HFFc6 (cell line): ENCODE measurements at places on chromosomes 5 and 9. TPM values are rescaled to one million over a fixed set of nuclear protein-coding genes. Genes with fewer than 3 reads are reported as not detected.

DNA sequence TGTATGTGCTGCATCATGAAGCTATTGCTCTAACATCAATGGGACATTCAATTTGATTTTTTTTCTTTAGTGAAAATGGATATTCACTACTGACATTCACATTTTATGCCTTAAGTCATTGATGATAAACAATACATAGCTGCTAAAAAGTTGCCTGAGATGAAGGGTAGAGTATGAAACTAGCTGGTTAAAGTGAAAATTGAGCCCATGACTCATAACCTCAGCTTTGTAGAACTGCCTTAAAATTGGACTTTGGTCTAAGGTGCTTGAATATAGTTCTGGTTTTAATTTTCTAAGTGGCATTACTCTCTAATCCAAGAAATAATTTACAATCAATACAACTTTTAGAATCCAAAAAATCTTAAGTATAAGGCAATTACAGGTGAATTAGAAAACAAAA lies 740.4 kb upstream of the RIOK2 start:
- H3K27ac ChIP-seq: no peak overlapping the region
- no peak for DNase-seq
- H3K36me3 ChIP-seq: no peaks in the 10 kb centered on the region

GRCh38 chr5:57437976-57438805 lies 44.4 kb downstream of the ACTBL2 start:
- H3K27ac ChIP-seq: peak overlapping the region; percentile 85
- peak; percentile 19 for DNase-seq
- H3K4me1 ChIP-seq: peaks cover 94% of the 10 kb centered on the region
- H3K36me3 ChIP-seq: no peaks in the 10 kb centered on the region
- peaks cover 2% of the 10 kb centered on the region; the same call in 1 of the 2 replicates for H3K27me3 ChIP-seq

GRCh38 chr5:153573326-153574033 lies 83.0 kb downstream of the GRIA1 start:
- H3K27me3 ChIP-seq: peaks cover 2% of the 10 kb centered on the region; the same call in 1 of the 2 replicates
- no peak for DNase-seq
- no peak overlapping the region for H3K27ac ChIP-seq
- H3K4me3 ChIP-seq: no peak overlapping the region
- no peaks in the 10 kb centered on the region for H3K36me3 ChIP-seq

DNA sequence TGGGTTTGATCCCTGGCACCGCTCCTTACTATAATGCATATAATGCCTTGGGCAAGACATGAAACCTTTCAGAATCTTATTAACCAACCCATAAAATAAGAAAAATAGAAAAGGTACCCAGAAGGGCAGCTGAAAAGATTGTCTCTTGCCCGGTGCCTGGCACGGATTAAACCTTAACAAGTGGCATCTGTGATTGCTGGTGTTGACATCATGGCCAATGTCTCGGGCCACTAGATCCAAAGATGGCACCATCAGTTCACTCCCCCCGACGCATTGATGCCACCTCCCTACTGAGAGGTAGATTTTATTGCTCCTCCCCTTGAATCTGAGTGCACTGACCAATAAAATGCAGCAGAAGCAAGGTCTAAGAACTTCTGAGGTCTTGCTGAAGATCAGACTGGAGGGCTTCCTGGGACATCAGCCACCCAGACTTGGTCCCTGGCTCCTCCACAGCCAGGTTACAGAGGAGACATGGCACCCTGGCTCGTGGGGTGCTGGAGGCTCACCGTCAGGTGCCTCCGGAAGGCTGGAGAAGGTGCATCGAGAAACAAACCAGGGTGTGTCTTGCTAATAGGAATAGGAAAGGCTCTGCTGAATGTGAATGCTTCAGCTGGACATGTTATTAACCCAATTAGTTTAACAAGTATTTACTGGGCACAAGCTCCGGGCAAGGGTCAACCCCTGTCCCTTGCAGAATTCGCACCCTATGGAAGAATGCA lies 80.0 kb upstream of the COL5A1 start:
- H3K27me3 ChIP-seq: peaks cover 9% of the 10 kb centered on the region
- H3K27ac ChIP-seq: no peak overlapping the region
- H3K4me1 ChIP-seq: peaks cover 7% of the 10 kb centered on the region; the same call in 1 of the 2 replicates
- 0 out of 2 replicates have a peak, but pooled peaks cover 6% of the 10 kb centered on the region for H3K36me3 ChIP-seq
- H3K4me3 ChIP-seq: no peak overlapping the region
- no peak for DNase-seq

DNA sequence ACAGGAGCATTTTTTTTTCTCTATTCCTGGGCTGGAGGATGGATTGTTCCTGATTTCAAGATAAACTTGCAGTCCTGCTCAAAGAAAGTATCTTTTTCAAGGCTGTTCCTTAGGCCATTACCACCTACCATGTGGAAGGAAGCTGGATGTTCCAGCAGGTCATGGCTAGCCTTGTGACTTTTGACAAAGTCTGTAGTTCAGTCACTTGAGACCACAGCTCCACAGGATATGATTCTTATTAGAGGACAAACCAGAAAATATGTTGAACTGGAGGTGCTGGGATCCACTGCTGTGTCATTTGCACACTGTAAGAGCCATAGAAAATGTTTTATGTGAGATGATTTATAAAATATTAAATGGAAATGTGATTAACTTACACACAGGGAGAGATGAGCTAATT lies 184.2 kb upstream of the ACO1 start:
- DNase-seq: no peak
- no peaks in the 10 kb centered on the region; the same call in none of the 2 replicates for H3K27me3 ChIP-seq
- no peak overlapping the region for H3K27ac ChIP-seq
- H3K36me3 ChIP-seq: no peaks in the 10 kb centered on the region; the same call in 1 of the 2 replicates
- H3K4me1 ChIP-seq: no peaks in the 10 kb centered on the region

DNA sequence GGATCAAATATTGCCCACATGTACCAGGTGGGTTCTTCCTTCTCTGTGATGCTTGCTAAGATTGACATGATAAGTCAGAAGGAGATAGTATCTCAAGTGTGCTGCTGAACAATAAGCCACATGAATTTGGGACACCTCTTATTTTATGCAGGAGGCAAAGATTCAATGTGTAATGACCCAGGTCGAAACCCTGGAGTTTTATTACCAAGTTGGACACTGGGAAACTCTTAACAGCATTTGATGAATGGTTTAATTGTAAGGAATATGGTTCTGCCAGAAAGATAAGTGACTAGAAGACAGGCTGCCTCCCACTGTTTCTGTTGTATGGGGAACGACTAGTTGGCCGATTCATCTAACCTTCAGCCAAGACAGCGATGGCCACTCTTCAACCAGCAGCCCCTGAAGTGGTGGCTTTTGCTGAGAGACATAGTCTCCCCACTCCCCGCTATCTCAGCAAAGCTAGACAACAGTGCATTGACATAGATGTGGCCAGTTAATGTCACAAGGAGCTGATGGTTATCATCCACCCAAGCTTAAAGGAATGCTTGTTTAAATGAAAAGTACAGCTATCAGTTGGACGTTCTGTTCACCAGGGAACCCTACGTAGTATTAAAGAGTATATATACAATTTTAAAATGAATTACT lies 407.7 kb downstream of the KDM4C start:
- H3K27ac ChIP-seq: no peak overlapping the region
- H3K4me3 ChIP-seq: no peak overlapping the region
- H3K36me3 ChIP-seq: no peaks in the 10 kb centered on the region
- no peak for DNase-seq
- peaks cover 8% of the 10 kb centered on the region; the same call in 1 of the 2 replicates for H3K4me1 ChIP-seq

GRCh38 chr9:120830151-120830550 lies 12.6 kb downstream of the PSMD5 start:
- DNase-seq: peak; percentile 22
- H3K4me1 ChIP-seq: peaks cover 17% of the 10 kb centered on the region
- H3K4me3 ChIP-seq: no peak overlapping the region
- H3K27me3 ChIP-seq: no peaks in the 10 kb centered on the region
- peak overlapping the region; percentile 65 for H3K27ac ChIP-seq

DNA sequence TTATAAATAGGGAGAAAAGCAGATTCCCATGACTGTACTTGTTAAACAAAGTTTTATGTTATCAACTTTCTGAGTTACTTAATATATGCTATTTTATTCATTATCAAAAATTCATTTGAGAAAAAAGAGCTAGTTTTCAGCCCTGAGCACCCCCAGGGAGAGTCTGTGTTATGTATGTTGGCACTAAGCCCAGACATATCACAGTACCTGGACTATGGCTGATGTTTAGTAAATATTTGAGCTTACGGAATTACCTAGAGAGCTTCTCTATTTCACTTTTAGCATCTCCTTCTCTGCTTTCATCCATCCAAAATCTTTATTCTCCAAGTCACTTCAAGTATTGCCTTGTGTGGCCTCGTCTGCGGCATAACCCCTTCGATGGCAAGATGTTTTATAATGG lies 225.9 kb upstream of the PCSK5 start:
- no peaks in the 10 kb centered on the region for H3K36me3 ChIP-seq
- no peak overlapping the region for H3K27ac ChIP-seq
- no peak for DNase-seq
- H3K4me1 ChIP-seq: no peaks in the 10 kb centered on the region
- no peak overlapping the region for H3K4me3 ChIP-seq
- H3K27me3 ChIP-seq: no peaks in the 10 kb centered on the region

DNA sequence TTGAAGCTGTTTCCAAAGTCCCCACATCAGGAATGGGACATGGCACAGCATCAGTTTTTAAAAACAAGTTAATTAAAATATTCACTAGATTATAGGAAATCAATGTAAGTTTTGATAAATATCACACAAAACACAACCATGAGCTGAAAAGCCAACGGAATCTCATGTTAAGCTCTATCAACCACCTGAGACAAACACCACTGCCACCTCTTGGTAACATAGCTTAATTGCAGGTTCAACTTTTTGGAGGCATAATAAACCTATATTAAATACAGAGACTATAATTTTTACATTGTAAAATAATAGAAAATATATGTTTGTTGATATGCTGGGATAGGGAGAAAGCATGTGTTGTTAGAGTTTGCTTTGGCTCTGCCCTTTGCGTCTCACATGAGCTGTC lies 126.1 kb downstream of the SV2C start:
- no peak overlapping the region for H3K4me3 ChIP-seq
- no peaks in the 10 kb centered on the region for H3K36me3 ChIP-seq
- H3K4me1 ChIP-seq: no peaks in the 10 kb centered on the region
- DNase-seq: no peak
- no peaks in the 10 kb centered on the region; the same call in 1 of the 2 replicates for H3K27me3 ChIP-seq

DNA sequence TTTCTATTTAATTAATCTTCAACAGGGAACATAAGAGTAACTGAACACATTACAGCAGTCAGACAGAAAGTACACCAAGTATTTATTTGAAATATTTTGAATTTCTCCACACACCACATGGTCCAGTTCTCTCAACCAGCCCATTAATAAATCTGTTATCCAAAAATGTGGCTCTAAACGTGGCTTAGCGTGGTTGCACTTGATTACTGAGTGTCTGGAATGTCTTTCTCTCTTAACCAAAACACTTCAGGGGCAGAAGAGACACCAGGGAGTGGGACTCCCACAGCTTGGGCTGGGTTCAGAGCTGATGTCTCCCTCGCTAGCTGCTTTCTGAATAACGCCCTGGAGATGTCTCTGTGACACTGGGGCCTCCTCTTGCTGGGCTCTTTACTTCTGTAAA lies 52.6 kb upstream of the FANCC start:
- no peak overlapping the region for H3K27ac ChIP-seq
- DNase-seq: no peak
- no peak overlapping the region for H3K4me3 ChIP-seq
- H3K4me1 ChIP-seq: no peaks in the 10 kb centered on the region
- no peaks in the 10 kb centered on the region for H3K36me3 ChIP-seq

DNA sequence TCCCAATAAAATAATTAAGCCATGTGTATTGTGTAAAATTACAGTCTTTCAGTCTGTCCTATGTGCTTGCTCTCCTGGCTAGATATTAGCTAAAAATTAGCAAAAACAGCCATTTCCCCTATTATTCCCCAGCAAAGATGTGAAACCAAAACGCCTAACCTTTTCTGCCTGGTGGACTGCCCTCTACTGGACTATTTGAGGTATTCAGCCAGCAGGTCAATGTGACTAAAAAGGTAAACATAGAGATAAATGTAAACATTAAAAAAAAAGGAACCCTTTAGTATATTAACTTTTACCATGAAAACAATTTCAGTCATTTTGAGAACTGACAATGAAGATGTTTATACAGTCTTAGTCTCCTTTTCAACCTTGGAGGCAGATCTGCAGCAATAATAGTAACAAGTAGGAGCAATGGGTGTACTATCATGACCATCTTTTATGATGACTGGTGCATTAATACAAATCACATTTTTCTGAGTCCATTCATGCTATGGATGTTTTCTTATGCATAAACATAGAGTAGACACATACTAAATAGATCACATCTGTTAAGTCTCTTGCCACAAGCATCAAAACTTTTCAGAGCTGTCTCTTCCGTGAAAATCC lies 10.1 kb downstream of the ATG12 start:
- peaks cover 16% of the 10 kb centered on the region for H3K4me1 ChIP-seq
- no peak overlapping the region for H3K4me3 ChIP-seq
- DNase-seq: peak; percentile 42
- H3K27me3 ChIP-seq: no peaks in the 10 kb centered on the region
- 0 out of 2 replicates have a peak overlapping the region, but pooled peaks have one; percentile 5 for H3K27ac ChIP-seq
- peaks cover 34% of the 10 kb centered on the region for H3K36me3 ChIP-seq

GRCh38 chr5:95759005-95759404 lies 27.9 kb downstream of the RHOBTB3 start:
- peaks cover 75% of the 10 kb centered on the region for H3K4me1 ChIP-seq
- peak overlapping the region; percentile 54 for H3K4me3 ChIP-seq
- DNase-seq: no peak
- H3K27me3 ChIP-seq: peaks cover 3% of the 10 kb centered on the region; the same call in 1 of the 2 replicates

DNA sequence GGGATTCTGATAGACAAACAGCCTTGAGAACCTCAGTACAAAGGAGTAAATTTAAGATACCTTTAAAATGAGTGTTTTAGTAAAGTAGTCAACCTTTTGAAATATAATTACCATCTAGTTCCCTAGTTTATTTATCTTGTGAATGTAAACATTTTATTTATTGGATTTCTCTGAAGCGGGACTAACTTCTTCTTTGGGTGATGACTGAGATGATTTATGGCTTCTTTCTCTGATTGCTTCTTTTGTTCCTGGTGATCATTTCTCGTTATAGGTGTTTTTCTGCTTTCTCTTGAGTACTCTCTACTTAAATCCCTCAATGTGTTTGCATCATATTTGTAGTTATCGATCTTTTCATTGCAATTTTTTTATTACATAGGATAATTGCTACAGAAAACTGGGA lies 33.2 kb downstream of the PRDM6 start:
- no peak for DNase-seq
- 0 out of 2 replicates have a peak, but pooled peaks cover 1% of the 10 kb centered on the region for H3K27me3 ChIP-seq
- H3K36me3 ChIP-seq: no peaks in the 10 kb centered on the region
- H3K4me3 ChIP-seq: no peak overlapping the region

GRCh38 chr9:121750715-121751623 lies 99.5 kb downstream of the DAB2IP start:
- H3K36me3 ChIP-seq: no peaks in the 10 kb centered on the region
- H3K4me1 ChIP-seq: peaks cover 37% of the 10 kb centered on the region
- H3K27ac ChIP-seq: peak overlapping the region; percentile 57; the same call in 1 of the 2 replicates
- no peak for DNase-seq

GRCh38 chr5:75678155-75678554 lies 39.1 kb downstream of the POC5 start:
- H3K4me3 ChIP-seq: no peak overlapping the region
- DNase-seq: no peak
- no peaks in the 10 kb centered on the region for H3K27me3 ChIP-seq
- no peak overlapping the region for H3K27ac ChIP-seq
- H3K4me1 ChIP-seq: peaks cover 18% of the 10 kb centered on the region

- no peak overlapping the region for H3K4me3 ChIP-seq
- H3K36me3 ChIP-seq: no peaks in the 10 kb centered on the region
- H3K27ac ChIP-seq: no peak overlapping the region
Observed at GRCh38 chr5:135133698-135134515, 99.9 kb upstream of the PITX1 start.

Gene FOXD4L6
- total RNA-seq: not detected in 3 replicates

Gene OLFML2A
- 0.48 to 0.88 TPM (median 0.53 TPM) in 3 replicates for total RNA-seq

Gene ZNF454
- total RNA-seq: not detected in 2 replicates

Gene SLC6A19
- total RNA-seq: not detected in 2 replicates

Gene PRRX2
- 34.0 to 109 TPM (median 36.2 TPM) in 3 replicates for total RNA-seq

Gene GPX8
- total RNA-seq: 211 to 218 TPM (median 215 TPM) in 3 replicates

Gene RXFP3
- total RNA-seq: not detected in 3 replicates
